ENCODE measurements at places on chromosomes 1 and 21.

- no peak for DNase-seq
These were observed 310.9 kb downstream of the MATN1 start for GRCh38 chr1:30412241-30413110.

DNA sequence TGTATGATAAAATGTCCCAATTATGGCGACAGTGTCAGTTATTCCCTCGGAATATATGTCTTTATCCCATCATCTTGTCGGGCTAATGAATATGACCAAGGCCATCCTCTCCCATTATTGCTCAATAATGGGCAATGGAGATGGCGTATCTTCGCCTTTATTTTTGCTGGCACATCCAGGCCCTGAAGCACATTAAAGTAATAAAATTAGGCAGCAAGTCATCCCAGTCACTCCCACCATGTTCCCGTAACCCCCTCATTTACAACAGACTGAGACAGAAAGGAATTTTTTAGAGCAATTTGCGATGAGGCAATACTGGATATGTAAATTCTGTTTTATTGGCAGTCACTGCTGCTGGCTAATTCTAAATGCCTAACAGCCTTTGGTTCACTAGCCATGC lies 35.3 kb downstream of the CLIC6 start:
- DNase-seq: no peak

DNA sequence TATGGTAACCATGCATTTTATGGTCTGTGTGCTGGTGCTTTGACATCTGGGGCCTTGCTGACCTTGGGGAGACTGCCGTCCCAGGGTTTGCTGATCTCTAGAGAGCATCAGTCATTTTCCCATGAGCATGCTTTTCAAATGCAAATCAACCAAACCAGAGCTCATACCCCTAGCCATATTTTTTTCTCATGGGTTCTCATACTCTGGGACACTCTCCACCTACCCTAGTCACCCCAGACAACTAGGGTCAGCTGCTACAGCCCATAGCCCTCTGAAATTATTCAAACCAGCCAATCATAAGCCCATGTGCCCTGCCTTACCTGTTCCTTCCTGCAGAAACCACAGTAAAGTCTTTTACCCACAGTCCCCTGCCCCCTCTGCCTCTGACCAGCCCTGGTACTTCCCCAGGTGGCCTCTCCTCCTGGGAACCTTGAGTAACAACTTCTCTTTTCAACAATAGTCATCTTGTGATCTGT lies 132.0 kb downstream of the MAP3K21 start:
- no peak for DNase-seq

- DNase-seq: no peak
These were observed 9.6 kb downstream of the TTLL10 start for GRCh38 chr1:1183221-1183747.

- DNase-seq: no peak
These were observed 144.9 kb upstream of the HP1BP3 start for GRCh38 chr1:20931930-20932436.

GRCh38 chr1:108016451-108016920 lies 51.5 kb upstream of the VAV3 start:
- DNase-seq: no peak

DNA sequence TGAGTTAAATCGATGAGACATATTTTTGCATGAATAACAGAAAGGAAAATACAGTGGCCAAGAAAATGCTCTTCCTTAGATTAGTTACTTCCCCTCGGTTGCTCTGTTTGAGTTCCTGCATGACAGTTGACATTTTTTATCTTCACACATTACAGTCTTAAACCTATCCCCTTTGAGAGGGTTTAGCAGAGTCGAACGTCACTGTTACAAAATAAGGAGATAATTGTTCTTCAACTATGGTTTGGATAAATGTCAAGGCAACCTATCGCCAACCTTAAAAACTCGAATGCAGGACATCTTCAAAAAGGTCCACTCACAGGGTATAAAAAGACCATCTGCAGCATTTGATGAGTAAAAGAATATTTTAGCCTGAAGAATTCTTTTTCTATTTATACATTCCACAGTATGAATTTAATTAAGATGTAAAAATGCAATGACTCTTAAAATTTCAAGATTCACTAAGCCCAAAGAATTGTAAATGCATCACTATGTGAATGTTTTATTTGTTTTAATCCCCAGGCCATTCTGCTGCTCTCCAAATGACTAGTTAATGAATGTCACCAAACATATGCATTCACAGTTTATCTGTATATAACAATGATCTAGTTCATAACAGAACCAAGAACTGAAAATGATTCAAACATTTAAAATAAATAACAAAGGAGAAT lies 68.9 kb upstream of the COL11A1 start:
- DNase-seq: no peak

- DNase-seq: no peak
These were observed 18.4 kb downstream of the MTHFR start for GRCh38 chr1:11787251-11787803.

GRCh38 chr1:5430136-5430535 lies 562.1 kb downstream of the NPHP4 start:
- no peak for DNase-seq

DNA sequence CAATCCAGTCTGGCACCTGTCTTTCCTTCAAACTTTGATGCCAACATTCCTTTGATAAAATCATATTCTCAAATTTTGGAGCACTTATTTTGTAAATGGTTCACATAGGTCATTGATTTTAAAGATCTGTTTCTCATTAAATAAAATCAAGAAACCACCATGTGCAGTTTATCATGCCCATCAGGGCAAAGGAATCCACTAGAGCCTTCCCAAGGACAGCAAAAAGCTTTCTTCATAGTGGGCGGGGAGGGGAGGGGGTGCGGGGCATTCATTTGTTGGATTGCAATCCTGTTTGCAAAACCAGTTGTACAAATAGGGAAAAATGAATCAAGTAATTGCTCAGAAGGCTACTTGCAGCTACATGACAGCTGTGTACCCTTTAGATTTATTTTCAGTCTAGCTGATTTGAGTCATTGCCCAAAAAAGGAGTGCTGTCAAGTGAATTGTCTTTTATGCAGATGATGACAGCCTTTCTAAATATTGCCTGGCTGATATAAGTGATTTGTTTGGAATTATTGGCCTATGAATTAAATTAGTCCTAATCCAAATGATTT lies 23.0 kb downstream of the LRRC8B start:
- DNase-seq: no peak

All from stimulated activated CD4-positive, alpha-beta T cell treated with anti-CD3 and anti-CD28 coated beads, Interleukin-4, amount 100 ng/mL, for 4 hours (primary cell).